ENCODE measurements at places on chromosomes 12 and 14.

- DNase-seq, result no peak
Observed at GRCh38 chr12:57693317-57693658, 644 bp upstream of the OS9 start.

GRCh38 chr12:51382173-51382572, 9.0 kb downstream of the GALNT6 start:
- no peak for DNase-seq

DNA sequence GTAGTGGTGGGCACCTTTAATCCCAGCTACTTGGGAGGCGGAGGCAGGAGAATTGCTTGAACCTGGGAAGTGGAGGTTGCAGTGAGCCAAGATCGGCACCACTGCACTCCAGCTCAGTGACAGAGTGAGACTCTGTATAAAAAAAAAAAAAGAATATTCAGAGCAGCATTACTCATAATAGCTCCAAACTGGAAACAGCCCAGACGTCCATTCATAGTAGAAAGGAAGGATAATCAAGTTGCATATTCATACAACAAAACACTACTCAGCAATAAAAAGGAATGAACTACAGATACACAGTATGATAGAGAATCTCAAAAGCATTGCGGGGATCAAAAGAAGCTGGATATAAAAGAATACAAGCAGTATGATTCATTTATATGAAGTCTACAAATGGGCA, 19.1 kb downstream of the TMEM30B start:
- no peak for DNase-seq

GRCh38 chr14:23621204-23621931, 14.8 kb upstream of the DHRS2 start:
- DNase-seq, result no peak

DNA sequence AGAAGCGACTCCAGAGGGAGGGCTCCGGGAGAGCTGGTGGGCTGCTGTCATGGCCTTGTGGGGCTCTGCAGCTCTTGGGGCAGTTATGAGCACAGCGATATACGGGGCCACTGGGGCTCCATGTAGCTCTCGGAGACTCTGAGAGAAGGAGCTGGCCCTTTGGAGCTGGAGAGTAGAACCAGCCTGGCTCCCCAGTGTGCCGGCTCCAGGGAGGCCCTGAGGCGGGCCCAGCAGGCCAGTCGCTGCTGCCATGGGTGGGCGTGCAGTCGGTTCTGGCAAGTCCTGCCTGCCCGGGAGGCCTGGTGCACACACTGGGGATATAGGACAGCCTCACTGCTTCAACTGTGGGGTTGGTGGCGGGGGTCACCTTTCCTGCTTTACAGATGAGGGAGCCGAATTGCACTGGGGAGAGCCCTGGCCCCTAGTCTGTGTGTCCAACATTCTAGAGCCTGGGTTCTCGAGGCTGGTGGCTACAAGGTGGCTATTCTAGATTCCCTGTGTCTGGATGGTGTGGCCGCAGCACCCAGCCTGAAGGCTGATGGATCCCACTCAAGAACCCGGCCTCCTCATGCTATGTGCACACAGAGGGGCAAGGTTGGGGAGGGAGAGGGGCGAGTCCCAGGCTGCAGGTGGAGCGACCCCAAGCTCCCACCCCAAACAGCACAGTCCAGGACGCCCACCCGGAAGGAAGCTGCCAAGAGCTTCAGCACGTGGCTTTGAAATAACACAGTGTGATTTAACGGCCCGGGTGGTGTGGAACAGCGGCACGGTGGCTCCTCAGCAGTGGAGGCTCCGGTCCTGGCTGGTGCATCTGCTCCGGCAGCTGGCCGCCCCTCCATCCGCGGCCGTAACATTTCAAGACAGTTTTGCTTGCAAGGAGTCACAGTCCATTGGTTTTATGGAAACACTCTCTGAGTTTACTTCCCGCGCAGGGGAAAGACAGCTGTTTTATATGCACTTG, 188.3 kb upstream of the C14orf180 start:
- DNase-seq, result peak; percentile 34

GRCh38 chr14:87437158-87437557, 555.8 kb downstream of the GALC start:
- no peak for DNase-seq

DNA sequence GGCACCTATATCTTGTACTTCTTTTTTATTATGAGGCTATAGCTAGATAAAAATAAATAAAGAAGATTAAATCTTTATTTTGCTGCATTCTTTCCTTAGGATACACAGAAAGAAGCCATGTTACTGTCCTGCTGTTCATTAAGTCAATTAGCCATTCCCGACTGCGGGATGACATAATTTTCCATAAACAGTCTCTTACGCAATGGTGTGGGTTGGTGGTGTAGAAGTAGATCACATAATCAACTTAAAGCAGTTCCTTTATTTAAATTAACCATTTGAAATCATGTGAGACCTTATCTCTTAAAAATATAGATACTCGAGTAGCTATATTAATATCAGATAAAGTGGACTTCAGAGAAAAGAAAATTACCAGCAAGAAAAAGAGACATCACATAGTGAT, 40.2 kb downstream of the TAOK3 start:
- DNase-seq, result no peak

DNA sequence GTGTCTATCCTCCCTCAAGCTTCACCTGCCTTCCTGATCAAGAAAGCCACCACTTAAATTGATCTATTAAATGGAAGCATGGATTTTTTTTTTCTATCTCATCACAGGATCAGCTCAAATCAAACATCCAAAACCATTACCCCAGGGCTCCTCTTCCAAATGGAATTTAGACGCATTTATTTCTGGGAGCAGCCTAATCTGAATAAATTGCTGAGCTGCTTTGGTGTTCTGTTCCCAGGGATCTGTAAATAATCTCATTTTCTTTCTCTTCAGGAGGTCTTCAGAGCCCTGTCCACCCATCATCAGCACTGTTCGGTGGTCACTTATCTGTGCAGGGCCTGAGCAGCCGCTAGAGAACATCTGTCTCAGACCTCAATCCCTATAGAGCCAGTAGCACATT, 695.4 kb upstream of the TMEM132C start:
- DNase-seq, result no peak
